ENCODE measurements at places on chromosomes 11 and 22. TPM values are rescaled to one million over a fixed set of nuclear protein-coding genes. Genes with fewer than 3 reads are reported as not detected.
A peak's percentile ranks its signal among the peaks of the same experiment; 100 is the strongest.

GRCh38 chr22:17808693-17809403 is 34.6 kb upstream of the BID start:
- H3K4me3 ChIP-seq, result no peak overlapping the region
- peak; percentile 30 for DNase-seq
- H3K27me3 ChIP-seq, result no peaks in the 10 kb centered on the region
- peaks cover 20% of the 10 kb centered on the region for H3K36me3 ChIP-seq
- H3K27ac ChIP-seq, result peak overlapping the region; percentile 36

DNA sequence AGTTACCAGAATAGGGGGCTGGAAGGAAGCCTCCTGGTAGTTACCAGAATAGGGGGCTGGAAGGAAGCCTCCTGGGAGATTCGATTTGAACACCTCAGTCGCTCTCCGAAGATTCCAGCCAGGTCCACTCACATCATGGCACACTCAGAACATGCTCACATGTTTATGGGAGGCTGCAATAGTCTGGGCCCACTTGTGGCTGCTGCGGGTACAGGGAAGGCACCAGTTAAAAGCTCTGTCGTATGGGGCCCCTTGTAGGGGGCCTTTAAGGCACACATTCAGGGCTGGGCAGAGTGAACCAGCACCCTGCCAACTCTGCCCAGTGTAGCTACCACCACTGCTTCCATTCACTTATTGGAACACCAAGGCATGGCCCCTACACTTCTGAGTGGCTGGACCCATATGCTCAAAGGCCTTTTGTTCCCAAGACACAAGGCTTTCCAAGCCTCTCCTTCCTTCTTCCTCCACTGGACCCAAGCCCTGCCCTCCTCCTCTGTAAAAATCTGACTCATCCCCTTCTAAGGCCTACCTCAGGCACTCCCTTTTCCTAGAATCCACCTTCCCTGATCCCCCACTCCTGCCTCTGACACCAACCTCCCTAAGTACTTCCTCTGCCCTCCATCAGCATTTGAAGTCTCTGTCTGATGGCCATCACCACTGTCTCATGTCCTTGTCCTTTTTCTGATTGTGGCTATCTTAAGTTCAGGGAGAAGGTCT is 28.0 kb downstream of the USP35 start:
- H3K4me3 ChIP-seq, result no peak overlapping the region
- peaks cover 2% of the 10 kb centered on the region for H3K4me1 ChIP-seq
- H3K27me3 ChIP-seq, result no peaks in the 10 kb centered on the region
- DNase-seq, result no peak

- no peak overlapping the region for H3K4me3 ChIP-seq
- H3K4me1 ChIP-seq, result peaks cover 3% of the 10 kb centered on the region
- no peak for DNase-seq
- H3K36me3 ChIP-seq, result no peaks in the 10 kb centered on the region
- no peaks in the 10 kb centered on the region for H3K27me3 ChIP-seq
Observed at GRCh38 chr11:44270403-44271273, 39.3 kb downstream of the ALX4 start.

BSX gene
- not detected for polyA plus RNA-seq
